ENCODE measurements at places on chromosomes 13 and 19.
A peak's percentile ranks its signal among the peaks of the same experiment; 100 is the strongest.

- no peak for DNase-seq
Measured at GRCh38 chr13:109900741-109901140, 114.4 kb upstream of the IRS2 start.

DNA sequence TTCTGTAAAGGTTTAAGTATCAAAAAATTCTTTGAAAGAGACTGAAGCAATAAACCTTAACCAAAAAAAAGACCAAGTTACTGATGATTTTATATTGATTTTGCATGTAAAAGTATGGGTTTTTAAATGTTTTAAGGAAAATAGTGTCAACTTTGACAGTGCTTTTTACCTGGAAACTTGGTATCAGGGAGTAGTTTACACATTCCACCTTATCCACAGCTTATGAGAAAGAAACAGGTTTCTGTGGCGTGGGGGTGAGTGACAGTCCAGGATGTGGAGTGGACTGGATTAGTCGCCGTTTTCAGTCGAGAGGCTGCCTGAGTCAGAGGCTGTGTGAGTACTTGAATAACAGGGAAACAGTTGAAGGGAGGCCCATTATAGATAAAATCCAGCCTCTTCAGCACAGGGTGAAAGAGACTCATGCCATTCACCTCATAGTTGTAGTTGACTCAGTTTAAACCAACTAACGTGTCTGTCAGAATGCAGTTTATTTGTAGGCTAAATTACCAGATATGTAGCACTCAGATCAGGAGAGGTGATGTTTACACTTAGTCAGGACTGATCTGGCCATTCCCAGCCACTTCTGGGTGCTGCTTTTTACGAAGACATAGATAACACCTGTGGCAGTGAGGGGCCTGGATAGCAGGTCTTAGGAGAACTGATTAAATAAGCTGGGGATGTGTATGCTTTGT lies 595 bp upstream of the GPR183 start:
- peak; percentile 74 for DNase-seq

- DNase-seq, result no peak
Measured at GRCh38 chr13:52097197-52097596, 31.7 kb downstream of the NEK5 start.

DNA sequence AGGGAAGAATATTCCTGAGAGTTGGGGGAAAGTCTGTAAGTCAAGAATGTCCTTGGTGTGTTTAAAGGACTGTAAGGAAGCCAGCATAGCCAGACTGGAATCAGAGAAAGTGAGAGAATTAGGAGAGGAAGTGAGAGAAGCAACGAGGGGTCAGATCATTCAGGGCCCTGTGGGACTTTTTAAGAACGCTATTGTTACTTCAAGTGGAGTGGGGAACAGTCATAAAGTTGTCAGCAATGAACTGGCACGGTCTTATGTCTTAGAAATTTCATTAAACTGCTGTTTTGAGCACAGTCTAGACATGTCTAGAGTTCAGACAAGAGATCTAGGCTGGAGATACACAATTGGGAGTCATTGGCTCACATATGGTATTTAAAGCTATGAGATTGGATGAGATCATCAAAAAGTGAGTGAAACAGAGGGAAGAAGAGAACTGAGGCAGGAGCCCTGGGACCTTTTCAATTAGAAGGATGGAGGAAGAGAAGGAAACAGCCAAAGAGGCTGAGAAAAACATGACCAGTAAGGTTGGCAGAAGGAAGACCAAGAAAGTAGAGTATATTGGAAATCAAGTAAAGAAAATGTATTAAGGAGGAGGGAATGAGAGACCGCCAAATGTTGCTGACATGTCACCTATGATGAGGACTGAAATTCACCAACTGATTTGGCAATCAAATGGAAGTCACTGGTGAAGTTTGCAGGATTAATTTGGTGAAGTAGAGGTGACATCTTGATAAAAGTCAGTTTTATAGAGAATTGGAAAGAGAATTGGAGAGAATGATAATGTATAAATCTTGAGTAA lies 263.5 kb downstream of the GPC5 start:
- no peak for DNase-seq

DNA sequence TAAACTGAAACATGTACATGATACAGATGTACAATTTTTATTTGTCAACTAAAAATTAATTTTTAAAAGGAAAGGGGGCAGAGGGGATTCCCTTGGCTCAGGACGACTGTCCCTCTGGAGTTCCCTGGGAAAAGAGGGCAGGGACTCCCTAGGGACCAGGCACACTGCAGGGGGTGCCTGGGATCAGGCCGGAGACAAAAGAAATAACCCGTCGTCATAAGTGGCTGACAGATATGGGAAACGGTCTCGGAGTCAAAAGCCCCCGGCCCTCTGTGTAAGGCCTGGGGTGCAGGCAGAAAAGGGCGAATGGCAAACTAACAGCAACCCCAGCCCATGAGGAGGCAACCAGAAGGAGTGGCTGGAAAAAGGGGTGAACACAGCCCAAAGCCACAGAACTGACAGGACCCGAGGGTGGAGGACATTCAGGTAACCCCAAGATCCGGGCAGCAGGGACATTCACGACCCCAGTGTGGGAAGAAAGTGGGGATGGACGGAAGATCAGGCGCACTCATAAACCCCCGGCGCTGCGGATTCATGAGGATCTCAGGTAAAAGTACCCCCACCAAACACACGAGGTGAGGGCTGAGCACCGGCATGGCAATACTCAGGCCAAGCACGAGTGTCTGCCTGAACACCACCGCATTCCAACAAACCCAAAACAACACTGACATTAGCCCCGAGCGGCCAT lies 6.7 kb downstream of the MLLT1 start:
- no peak for DNase-seq

DNA sequence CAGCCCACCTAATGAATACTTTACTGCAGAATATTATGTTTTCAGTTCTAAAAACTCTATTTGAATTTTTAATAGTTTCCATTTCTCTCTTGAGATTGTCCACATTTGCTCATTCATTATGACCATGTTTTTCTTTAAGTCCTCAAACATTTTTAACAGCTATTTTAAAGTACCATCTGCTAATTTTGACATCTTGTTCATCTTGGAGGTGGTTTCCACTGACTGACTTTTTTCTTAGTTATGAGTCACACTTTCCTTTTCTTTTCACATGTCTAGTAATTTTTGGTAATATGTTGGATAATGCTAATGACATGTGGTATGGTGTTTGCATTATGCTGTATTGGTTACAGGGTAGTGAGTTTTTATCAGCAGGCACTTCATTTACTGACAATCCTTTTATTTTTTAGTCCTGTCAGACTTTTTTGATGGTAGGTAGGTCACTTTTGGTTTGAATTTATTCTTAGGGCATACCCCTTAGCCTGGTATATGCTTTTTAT lies 15.4 kb upstream of the ESD start:
- DNase-seq, result no peak

DNA sequence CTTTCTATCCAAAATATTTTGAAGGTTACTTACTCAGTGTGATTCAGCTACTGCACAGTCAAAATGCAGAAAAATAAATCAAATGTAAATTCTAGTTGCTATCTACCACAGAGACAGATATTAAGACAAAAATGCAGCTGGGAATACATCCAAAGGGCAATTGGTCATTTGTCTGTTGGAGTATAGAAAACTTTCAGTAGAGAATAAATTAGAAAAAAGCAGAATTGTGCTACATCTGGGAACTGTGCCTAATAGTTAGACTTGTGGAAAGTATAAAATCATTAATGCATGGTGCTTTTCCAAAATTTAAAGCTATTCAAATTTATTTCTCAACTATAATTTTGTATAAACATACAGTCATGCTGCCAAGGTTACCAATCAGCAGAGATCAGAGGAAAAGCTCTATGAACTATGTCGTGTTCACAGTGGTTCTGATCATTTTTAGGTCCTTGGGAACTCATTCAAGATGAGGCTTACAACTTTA lies 1635.8 kb downstream of the PCDH9 start:
- peak; percentile 85 for DNase-seq

Data from astrocyte of the spinal cord (primary cell).